ENCODE measurements at places on chromosomes 12 and 14. TPM values are rescaled to one million over a fixed set of nuclear protein-coding genes. Genes with fewer than 3 reads are reported as not detected.

SERPINA6 gene
- total RNA-seq = not detected

GOLGA3 gene
- 44.3 TPM for total RNA-seq

GPX2 gene
- total RNA-seq = not detected

NINJ2 gene
- total RNA-seq = 2.3 TPM

ACYP1 gene
- total RNA-seq = 5.8 TPM

ZNF10 gene
- total RNA-seq = 12.2 TPM

MPHOSPH9 gene
- 30.1 TPM for total RNA-seq

FAM90A1 gene
- not detected for total RNA-seq

NFE2 gene
- total RNA-seq = 0.49 TPM

HSPA2 gene
- 9.4 TPM for total RNA-seq

PRH2 gene
- total RNA-seq = not detected

DNA sequence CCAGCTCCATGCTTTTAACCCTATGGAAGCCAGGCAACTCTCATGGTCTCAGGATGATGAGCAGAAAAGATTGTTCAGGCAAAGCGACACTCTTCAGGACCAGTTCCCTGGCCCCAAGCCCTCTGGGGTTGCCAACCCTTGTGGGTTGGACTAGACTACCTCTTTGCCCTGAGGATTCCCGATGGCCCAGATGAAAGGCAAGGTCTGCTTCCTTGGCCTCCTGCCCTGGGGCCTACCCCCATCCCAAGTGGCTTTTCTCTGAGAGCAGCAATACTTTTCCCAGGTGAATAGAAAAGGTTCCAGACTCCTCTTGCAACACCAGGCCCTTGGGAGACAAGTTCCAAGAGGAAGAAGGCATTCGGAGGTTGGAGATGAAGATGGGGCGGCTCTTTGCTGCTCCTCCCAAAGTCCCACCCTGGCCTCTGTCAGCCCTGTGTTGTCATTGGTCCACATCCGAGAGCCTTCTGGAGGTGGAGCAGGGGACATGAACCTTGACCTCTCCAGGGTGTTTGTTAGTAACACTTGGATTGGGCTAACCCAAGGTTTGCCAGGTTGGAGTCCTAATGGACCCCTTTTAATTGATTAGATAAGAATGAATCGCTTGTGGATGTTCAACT, 131.1 kb downstream of the GCH1 start:
- DNase-seq = no peak

DNA sequence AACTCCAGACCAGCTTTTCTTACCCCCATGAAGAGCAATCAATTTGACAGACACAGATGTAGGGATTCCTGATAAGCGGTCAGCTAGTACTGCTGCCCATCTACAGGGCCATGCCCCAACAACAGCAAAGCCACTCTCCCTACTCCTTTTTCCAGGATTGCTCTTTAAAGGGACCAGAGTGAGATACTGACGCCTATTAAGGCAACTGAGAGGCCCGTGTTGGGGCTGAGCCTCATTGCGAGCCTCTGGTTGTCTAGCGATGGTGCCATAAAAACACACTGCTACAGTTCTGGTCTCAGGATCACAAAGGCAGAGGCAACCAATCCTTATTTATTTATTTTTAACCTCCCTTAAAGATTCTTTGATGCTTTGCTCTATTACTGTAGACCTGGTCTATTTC, 31.1 kb downstream of the AK7 start:
- no peak for DNase-seq

- DNase-seq = peak; percentile 80
These were observed 24.3 kb upstream of the HSPB8 start for GRCh38 chr12:119154435-119154818.

- DNase-seq = no peak
These were observed 67.2 kb downstream of the TTC9 start for GRCh38 chr14:70708717-70709570.

GRCh38 chr14:24262821-24263733, at the start of gene TGM1:
TSS of gene TGM1 (minus strand) at chr14:24263177. CDS start at chr14:24262352, 825 bp downstream.
- no peak for DNase-seq

GRCh38 chr12:50845021-50845647, 2.4 kb downstream of the TMPRSS12 start:
- no peak for DNase-seq

DNA sequence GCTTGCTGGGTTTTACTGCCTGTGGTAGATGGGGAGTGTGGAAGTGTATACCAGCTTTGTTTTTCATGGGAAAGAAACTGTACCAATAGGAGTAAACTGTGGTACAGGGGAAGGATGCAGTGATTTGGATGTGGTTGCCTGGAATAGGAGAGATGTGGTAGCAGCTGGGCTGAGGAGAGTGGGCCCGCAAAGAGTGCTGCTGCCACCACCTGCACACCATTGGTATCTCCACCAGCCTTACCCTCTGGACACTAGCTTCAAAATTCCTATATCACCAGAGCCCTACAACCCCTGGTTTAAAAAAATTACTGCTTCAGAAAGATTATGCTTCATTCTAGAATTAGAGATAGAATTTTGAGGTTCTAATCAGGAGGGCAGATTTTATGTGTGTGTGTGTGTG, 53.6 kb downstream of the AKAP6 start:
- DNase-seq = peak; percentile 9

GRCh38 chr12:78792052-78792698, 72.4 kb upstream of the SYT1 start:
- no peak for DNase-seq

DNA sequence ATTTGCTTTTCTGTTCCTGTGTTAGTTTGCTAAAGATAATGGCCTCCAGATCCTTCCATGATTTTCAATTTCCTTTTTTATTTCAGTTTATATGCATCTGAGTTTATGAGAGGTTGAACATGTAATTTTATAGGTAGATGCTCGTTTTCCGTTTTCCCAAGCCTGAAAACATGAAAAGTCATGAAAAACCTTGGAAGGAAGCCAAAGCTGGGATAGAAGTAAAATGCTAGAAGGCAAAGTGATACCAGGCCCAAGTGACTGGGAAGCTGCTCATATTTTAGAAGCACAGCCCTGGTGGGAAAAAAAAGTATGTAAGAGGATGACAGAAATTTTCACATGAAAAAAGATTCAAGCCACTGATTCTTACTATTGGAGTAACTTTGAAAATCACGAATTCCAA, 290.8 kb downstream of the PRKD1 start:
- no peak for DNase-seq

- DNase-seq = no peak
These were observed 104.5 kb upstream of the FRMD6 start for GRCh38 chr14:51547260-51547659.

GRCh38 chr14:23409475-23409874, 1.4 kb upstream of the MYH6 start:
- no peak for DNase-seq

DNA sequence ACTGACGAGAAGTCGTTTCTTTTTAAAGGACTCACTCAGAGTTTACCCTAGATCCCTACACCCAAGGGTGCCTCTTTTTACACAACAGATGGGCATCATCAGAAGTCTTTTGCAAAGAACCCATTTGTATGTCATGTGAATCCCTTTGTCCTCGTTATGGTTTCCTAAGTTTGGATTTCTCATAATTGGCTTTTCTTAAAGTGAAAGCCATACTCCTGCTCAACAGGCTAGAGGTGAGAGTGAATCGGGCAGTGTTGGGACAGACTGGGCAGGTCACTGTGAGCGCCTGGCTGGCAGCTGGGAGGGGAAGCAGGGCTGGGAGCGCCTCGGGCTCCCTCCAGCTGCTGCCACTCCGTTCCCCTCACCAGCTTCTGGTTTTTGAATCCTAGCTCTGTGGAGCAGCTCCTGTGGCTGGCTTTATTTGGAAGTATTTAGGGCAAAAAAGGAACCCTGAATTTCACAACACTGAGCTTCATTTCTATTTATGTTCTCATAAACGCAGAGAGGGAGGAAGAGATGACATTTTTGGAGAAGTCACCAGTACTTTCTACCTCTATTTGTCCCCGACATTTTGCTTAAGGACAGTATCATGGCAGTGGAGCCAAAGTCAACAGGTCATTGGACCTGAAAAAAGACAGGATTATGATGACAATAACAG, 63.8 kb upstream of the ACTN1 start:
- DNase-seq = no peak

DNA sequence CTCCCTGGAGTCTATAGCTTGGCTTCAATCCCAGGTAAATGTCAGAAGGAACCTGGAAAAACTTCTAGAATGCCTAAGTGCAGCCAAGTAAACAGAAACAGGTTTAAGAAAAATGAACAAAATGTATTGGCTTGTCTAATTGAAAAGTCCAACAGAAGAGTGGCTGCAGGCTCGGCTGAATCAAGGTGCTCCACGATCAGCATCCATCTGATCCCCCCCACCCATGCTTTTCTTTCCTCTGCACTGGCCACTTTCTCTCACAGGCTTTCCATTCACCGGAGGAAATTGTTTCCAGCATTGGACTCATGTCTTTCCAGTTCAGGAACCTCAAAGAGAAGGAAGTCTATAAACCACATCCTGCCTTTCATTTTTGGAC, 42.0 kb upstream of the C14orf180 start:
- no peak for DNase-seq

GRCh38 chr12:122994781-122995502, 14.5 kb downstream of the ARL6IP4 start:
- no peak for DNase-seq

DNA sequence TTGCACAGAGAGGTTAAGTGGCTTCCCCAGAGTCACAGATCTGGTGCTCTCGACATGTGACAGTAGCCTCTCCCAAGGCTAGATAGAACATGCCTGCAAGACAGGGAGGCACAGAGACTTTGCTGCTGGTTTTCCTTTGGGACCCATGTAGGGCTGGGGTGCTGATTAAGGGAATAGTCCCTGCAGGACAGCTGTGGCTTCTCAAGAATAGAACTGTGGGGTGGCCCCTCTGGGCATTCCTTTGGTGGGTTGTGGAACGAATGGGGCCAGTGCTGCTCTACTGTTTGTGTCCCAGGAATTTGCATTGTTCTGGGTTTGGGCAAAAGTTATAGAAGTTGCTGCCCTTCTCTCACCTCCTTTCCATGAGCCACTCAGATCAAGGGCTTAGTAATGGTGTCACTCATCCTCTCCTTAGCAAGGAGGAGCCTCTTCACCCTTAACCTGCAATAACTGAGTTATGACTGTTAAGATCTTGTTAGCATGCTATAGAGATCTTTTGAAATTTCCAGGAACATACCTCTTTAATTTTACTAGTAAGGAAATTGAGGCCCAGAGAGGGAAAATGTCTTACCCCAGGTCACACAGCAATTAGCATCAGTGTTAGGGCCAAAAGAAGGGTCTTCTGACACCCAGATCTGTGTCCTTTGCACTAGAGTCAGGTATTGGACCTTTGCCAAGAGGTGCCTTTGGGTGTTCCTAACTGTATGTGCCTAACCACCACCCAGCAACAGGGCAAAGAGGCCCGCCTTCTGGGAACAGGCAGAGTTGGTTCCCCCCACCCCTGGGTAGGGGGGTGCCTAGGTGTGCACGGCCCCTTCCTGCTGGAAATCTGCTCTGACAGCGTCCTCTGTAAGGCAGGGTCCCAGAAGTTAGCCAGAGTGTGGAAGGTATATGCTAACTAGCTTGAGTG, 31.4 kb downstream of the CD9 start:
- DNase-seq = no peak

GRCh38 chr14:74083784-74084276, 423 bp downstream of the ALDH6A1 start:
- DNase-seq = no peak

DNA sequence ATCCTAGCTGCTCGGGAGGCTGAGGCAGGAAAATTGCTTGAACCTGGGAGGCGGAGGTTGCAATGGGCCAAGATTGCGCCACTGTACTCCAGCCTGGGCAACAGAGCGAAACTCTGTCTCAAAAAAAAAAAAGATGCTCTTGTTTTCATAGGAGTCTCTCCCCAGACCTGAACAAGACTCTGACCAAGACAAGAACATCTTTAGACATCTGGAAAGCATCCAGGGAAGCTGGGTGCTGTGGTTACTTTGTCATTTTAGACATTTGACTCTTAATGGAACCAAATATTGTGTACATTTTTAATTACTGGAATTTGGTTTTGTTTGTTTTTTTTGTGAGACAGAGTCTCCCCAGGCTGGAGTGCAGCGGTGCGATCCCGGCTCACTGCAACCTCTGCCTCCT, 21.1 kb upstream of the ATF1 start:
- DNase-seq = no peak

DNA sequence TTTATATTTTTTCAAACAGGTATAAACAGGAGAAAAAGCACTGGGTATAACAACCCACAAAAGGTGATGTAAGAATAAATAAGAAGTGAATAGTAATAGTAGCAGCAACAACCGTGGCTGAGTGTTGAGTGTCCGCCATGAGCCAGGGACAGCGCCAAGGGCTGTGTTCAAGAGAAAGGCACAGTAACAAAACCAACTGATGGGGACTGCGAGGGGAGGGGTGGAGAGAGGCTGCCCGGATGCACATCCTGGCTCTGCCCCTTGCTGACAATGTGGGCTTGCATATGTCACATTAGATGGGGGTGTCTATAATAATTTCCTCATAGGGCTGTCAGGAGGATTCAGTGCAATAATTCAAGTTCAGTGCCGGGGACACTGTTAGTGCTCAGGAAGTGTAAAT, 912.4 kb downstream of the VRK1 start:
- DNase-seq = no peak

DNA sequence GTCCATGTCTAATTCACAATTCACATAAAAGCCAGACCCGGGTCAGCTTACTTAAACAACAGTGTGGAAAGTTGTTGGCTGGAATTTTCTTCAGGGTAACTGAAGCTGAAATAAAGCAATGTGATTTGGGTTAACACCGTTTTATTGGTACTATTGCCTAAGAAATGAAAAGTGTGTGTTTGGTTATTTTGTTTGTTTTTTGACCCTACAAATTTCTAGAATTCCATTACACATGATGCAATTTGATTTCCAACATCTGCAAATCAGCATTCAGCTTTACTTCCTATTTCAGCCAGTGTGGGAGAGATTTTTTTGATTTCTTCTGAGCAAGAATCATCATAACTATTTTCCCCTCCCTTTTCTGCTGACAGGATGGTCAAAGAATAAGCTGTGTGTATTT, 45.7 kb upstream of the CLMN start:
- DNase-seq = no peak

GRCh38 chr12:25675808-25676207, 122.7 kb upstream of the LMNTD1 start:
- no peak for DNase-seq

- no peak for DNase-seq
These were observed 340.9 kb downstream of the PCNX1 start for GRCh38 chr14:71248194-71248593.

- no peak for DNase-seq
These were observed 10.3 kb downstream of the ZNF605 start for GRCh38 chr12:132945806-132946205.

DNA sequence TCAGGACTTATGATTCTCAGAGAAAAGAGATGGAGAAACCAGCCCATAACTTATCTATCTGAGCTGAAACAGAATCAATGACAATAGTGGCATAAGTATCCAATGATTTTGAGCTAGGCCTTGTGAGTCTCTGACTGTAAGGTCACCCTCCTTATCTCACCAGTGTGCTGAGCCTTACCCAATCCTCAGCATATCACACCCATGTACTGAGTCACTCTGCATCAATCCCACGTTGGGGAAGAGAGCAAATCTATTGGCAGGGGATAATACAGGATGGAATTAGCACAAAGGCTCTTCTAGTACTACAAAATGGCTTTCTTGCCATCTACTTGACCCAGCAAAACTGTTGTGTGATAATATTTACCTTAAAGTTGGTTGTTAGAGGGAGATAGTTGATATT, 997.8 kb downstream of the NRXN3 start:
- no peak for DNase-seq
